ENCODE measurements at places on chromosomes 6 and 20.
A peak's percentile ranks its signal among the peaks of the same experiment; 100 is the strongest.

GRCh38 chr20:26167499-26167898 is 470.8 kb upstream of the ZNF337 start:
- DNase-seq = no peak

DNA sequence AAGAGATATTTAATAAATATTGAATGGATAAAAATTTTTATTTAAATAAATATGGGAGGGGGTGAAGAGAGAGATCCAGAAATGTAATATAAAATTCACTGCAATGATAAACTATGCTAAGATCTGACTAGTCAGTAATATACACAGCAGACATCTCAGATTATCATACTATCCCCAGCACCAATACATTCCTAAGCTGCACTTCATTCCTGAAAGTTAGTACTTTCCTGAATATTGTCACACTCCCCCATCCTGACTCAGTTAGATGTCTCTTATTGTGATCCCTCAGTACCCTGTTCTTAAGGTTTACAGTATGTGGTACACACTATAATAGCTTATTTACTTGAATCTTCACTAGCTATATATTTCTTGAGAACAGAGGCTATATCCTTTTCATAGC is 88.3 kb upstream of the KCNQ5 start:
- DNase-seq = no peak

GRCh38 chr6:162770955-162771354 is 43.2 kb downstream of the PACRG start:
- DNase-seq = no peak

GRCh38 chr20:31849306-31849930 is 4.0 kb upstream of the FOXS1 start:
- DNase-seq = no peak

GRCh38 chr6:127085181-127085580 is 33.3 kb upstream of the RSPO3 start:
- DNase-seq = no peak

DNA sequence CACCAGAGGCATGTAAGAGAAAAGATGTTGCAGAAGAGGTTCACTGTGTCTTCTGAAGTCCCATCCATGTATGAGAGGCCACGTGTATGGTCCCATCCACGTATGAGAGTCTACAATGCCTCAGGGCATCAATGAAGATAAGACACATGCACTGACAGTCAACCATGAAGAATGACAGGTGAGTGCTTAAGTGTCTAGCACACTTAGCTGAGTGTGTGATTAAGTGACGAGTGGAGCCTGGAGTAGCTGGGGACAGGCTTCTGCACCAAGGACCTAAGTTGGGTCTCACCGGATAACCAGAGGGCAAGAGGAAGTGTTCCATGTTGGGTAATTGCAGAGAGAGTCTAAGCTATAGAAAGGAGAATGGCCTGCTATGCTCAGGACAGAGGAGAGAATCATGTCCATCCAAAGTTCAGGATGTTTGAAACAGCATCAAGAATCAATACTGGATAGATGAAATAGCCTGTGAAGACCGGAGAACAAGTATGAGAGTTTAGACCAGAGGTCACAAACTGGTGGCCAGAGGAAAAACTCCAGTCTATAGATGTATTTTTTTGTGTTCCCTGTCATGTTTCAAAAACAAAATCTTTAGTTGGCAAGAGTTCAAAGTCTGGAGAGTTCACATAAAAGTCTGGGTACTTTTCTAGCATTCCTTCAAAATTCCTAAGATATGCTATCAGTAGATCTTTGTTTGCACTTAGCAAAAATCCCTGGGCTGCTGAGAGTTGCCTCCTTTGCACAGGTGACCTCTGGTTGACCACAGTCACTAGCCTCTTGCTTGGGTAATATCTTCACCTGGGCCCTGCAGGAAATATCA is 165.8 kb downstream of the KIF16B start:
- no peak for DNase-seq

- DNase-seq = peak; percentile 73
Observed at GRCh38 chr6:37210313-37210968, 40.5 kb downstream of the PIM1 start.

DNA sequence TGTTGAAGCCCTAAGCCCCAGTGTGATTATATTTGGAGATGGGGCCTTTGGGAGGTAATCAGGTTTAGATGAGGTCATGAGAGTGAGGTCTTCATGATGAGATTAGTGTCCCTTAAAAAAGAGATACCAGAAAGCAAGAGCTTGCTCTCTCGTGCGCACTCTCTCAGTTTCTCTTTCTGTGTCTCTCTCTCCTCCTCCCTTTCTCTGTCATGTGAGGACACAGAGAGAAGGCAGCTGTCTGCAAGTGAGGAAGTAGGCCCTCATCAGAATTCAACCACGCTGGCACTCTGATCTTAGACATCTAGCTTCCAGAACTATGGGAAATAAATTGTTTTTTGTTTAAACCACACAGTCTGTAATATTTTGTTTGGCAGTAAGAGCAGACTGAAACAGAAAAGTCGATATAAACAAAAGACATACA is 180.5 kb downstream of the IBTK start:
- no peak for DNase-seq

- no peak for DNase-seq
Observed at GRCh38 chr6:1242021-1242420, 69.9 kb upstream of the FOXQ1 start.

DNA sequence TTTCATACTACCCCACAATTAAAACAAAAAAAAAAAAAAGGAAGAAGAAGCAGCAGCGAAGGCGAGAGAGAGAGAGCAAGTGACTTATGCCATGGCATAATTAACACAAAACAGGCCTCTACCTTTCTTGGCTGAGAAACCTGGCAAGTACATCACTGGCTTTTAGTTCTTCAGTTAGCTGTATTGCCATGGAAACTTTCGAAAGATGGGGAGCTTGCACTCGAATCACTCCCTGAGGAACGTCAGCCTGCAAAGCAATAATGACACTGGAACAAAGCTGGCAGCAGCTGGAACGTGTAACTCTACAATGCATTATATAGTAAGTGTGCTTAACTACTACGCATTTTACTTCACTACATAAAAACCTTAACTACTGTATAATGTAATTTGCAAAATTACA is 126.1 kb downstream of the ARHGAP18 start:
- no peak for DNase-seq

GRCh38 chr6:163438940-163439335 is 24.4 kb downstream of the QKI start:
- DNase-seq = peak; percentile 17

GRCh38 chr6:44381739-44382138 is 5.8 kb upstream of the CDC5L start:
- DNase-seq = no peak

GRCh38 chr20:38947931-38948362 is 14.2 kb upstream of the DHX35 start:
- no peak for DNase-seq

DNA sequence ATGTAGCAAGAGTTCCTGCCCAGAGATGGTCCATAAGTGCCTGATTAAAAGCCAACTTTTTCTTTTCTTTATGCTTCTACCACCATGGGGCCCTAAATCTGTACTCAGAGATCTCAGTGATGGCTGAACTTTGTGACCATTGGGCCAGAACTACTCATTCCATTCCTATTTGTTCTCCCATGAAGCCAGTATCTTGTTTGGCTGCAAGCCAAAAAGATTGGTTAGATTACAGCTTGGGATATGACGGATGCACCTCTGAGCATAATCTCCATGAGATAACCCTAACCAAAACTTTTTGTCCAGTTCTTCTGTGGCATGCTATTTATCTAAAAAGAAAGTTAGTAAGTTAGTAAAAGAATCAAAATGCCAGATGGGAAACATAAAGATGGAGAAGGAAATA is 72.2 kb downstream of the PLCB4 start:
- no peak for DNase-seq

- no peak for DNase-seq
Observed at GRCh38 chr6:126784161-126784790, 334.2 kb upstream of the RSPO3 start.

DNA sequence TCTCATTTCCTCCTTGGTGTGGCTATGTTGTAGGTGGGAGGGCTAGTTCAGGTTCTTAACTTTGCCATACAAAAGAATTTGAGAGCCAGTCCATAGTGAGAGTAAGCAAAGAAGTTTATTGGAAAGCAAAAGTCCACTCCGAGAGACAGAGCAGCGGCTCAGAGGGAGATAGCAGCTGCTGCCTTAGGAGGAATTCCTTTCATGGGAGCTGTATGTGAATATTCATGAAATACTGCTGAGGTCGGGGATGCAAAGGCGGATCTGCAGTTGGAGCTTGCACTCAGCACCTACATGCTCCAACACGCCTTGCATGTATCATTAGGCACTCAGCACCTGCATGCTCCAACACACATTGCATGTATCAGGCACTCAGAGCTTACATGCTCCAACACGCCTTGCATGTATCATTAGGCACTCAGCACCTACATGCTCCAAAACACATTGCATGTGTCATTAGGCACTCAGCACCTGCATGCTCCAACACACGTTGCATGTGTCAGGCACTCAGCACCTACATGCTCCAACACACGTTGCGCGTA is 54.9 kb downstream of the CDH4 start:
- DNase-seq = no peak

DNA sequence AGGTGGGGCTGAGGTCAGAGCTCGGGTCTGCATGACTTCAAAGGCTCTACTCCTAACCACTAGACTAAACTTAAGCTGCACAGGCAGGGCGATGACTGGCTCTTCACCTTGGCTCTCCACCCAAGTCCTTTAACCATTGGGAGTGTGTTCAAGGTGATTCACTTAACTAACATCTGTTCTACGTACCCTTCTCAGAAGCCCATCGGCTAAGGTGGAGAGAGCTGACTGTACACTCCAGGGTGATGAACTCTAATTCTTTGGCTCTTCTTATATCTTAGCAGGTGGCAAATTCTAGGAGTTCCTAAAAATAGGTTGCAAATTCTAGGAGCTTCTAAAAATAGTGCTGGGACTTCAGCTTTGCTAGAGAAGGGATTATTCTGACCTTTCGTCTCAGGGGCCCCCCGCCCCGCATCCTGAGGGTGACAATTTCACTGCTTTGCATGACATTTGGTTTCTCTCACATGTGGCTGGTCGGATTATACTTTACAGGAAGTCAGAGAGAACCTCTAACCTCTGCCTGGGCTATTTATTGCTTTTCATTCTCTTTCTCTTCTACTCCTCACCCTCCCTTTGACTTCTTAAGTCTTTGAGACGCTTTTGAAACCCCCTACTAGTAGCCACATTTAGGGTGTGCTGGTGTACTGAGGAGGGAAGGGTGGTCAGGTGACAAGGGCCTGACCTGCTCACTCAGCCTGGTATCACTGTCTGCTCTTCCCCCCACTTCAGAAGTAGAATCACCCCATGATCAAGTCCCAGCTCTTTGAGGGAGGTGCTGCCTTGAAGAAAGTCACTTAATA is 55.5 kb downstream of the PRDM1 start:
- DNase-seq = no peak

GRCh38 chr20:10375191-10375590 is 58.8 kb downstream of the MKKS start:
- no peak for DNase-seq

- DNase-seq = no peak
Observed at GRCh38 chr6:28977341-28978132, 27.6 kb downstream of the ZNF311 start.

- no peak for DNase-seq
Observed at GRCh38 chr6:161091972-161092701, 100.6 kb downstream of the MAP3K4 start.

- no peak for DNase-seq
Observed at GRCh38 chr20:40144581-40144980, 544.5 kb downstream of the MAFB start.

DNA sequence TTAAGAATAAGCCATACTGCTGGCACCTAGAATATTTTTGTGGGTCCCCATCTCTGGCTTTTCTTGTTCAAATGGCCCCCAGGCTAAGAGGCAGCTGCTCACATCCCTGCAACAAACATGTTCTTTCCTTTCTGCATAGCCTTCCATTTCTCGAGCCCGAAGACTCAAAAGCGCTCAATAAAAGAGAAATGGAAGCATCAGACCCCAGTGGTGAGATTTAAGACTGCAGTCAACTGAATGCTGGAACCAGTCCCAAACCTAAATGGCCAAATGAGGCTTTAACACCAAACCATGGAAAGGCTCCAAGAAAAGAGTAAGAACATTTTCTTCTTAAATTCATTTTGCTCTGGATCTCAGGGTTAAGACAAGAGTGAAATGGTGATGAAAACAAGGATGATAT is 122.1 kb upstream of the TRAF3IP2 start:
- DNase-seq = no peak

DNA sequence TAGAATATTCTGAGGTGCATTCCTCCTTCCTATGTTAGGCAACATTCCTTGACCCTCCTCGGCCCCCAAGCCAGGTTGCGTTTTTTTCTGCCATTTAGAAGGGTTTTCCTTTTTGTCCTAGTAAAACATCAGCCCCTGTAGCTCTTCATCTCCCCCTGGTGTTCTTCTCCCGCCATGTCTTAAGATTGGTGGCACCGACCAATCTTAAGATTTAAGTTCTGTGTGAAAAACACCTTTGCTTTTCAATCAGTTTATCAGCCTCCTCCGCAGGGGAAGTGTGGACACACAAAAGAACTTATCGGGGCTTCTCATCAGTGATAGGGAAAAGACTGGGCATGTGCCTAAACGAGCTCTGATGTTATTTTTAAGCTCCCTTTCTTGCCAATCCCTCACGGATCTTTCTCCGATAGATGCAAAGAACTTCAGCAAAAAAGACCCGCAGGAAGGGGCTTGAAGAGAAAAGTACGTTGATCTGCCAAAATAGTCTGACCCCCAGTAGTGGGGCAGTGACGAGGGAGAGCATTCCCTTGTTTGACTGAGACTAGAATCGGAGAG is 719 bp upstream of the EDN1 start:
- peak; percentile 10 for DNase-seq

- no peak for DNase-seq
Observed at GRCh38 chr20:54820392-54820791, 345.0 kb downstream of the DOK5 start.

DNA sequence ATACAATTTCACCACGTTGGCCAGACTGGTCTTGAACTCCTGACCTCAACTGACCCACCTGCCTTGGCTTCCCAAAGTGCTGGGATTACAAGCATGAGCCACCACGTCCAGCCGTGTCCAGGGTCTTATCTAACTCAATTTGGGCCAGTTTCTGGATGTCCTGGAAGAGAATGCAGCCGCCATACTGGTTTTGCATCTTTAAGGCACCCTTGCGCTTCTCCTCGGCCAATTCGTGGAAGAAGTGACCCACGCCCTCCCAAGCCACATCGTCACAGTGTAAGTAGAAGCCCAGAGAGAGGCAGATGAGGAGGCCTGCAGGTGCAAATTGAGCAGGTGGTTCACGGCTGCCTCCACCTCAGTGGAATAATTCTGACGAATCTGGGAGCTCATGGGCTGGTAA is 3.7 kb upstream of the ZNF335 start:
- no peak for DNase-seq

- no peak for DNase-seq
Observed at GRCh38 chr6:64547594-64548268, 912.1 kb downstream of the PHF3 start.
